Activated naive CD4-positive, alpha-beta T cell treated with anti-CD3 and anti-CD28 coated beads, Interleukin-2, amount 10 ng/mL, durations not matched to agents 5 hours and 36 hours (primary cell): ENCODE measurements at places on chromosomes 3 and 15. TPM values are rescaled to one million over a fixed set of nuclear protein-coding genes. Genes with fewer than 3 reads are reported as not detected.

SLC22A13 gene
- 0.50 TPM for total RNA-seq

OIP5 gene
- total RNA-seq = 13.3 TPM

ADAMTS7 gene
- total RNA-seq = not detected

ABI3BP gene
- not detected for total RNA-seq

SAMMSON gene
- not detected for total RNA-seq
